Stimulated activated CD8-positive, alpha-beta memory T cell treated with anti-CD3 and anti-CD28 coated beads, Interleukin-7, amount 100 ng/mL, for 4 hours (primary cell): ENCODE measurements at places on chromosomes 1 and 21.

DNA sequence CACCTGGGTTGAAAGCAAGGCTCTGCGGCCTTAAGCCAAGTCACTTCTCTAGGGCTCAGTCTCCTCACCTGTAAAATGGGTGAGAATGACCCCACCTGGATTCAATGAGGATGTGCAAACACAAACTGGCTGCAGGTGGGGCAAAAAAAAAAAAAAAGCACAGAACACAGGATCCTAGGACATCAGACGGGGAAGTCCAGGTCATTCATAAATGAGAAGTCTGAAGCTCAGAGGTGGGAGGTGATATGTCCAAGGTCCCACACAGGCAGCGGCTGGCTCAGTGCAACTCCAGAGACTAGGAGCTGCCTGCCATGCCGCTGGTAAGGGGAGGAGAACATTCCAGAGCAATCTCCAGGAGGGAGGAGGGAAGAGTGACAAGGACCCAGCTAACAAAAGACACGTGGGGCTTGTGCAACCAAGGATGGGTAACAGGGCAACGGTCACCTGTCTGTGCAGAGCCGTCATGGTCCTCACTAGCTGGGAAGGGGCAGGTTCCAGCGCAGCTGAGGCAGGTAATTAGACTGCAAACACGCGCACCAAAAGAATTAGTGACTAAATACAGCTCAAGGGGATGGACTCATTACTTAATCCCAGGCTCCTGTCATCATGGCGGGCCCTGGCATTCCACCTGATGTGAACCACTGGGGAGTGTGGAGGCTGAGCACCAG, 19.5 kb downstream of the IFFO2 start:
- no peak for DNase-seq

DNA sequence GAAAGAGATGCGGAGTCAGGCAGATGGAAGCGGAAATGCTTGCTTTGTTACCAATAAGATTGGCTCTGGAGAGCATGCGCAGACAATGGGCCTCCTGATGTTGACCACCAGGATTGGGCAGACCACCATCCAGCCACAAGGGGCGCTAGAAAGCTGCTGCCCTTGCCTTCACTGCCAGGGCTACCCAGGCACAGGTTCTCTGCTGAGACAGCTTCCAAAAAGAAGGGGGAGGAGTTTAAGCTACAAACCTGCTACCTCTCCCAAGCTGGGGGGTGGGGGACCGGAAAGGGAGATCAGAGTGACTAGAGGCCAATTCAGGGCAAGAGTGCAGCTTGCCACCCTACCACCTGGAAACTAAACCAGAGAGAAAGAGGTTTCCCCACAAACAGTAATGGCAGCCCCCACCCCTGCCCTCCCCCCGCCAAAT, 369.7 kb downstream of the RRAGC start:
- DNase-seq: peak; percentile 2

DNA sequence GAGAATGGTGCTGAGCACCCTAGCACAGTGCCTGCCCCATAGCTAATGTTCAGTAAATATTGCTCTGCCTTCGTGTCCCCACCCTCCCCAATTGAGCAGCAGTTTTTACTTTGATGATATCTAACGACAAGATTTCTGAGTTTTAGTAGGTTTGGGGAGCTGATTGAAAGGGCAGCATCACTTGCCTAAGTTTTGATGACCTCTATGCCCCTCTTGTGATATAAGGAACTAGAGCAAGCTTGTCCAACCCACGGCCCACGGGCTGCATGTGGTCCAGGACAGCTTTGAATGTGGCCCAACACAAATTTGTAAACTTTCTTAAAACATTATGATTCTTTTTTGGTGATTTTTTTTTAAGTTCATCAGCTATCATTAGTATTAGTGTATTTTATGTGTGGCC, 1.6 kb downstream of the CNIH4 start:
- DNase-seq: no peak

- DNase-seq: peak; percentile 24
These were observed 26.3 kb downstream of the PER3 start for GRCh38 chr1:7810395-7810794.
